Pancreas (tissue), 10 donors: ENCODE measurements at places on chromosomes 3 and 15. TPM values are rescaled to one million over a fixed set of nuclear protein-coding genes. Genes with fewer than 3 reads are reported as not detected.

Gene CTXN2
- total RNA-seq: 0.09 TPM

Gene CCR4
- 0.09 TPM for total RNA-seq

Gene ASB14
- not detected for total RNA-seq

DNA sequence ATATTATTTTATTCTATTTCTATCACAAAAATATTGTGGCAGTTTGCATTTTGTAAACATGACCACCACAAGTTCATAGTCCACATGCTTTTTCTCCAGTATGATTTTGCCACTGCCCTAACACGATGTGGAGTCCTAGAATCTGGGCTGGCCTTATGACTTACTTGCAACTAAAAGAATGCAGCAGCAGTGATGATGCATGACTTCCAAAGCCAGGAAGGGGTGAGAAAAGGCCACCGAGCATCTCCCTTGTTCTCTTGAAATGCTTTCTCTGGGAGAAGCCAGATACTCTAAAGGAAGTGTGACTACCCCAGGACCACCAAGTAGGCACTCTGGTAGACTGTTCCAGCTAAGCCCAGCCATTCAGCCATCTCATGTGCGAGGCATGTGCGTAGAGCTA lies 191.6 kb upstream of the MRPL3 start:
- no peak for DNase-seq

DNA sequence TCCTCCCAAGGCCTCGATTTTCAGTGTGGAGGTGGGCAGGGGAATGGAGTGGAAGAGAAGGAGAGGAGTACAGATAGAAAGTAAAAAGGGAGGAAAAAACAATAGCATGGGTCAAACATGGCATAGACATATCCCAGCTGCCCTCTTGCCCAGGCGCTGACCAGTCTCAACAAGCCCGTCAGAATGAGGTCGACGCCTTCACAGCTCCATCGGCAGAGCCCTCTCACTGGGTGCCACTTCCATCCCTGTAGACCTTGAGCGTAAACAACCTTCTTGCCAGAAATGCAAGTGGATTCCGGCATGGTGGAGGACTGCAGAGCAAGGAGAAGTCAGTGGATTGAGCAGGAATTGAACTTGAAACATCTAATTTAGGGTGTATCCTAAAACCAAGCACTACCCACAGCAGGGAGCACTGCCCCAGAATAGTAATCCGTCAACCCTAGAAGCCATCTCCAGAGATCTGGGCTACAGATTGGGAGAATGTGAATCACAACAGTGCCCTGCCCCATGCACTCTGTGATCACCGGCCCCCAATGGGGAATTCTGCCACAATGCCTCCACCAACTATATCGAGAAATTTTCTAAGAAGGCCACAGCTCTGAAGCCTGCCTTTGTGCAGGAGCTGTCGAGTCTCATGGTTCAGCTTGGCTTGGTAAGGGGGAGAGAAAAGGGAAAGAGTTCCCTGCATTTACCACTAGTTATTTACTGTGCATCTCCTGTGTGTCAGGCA lies 190.1 kb downstream of the UACA start:
- no peak for DNase-seq
